ENCODE measurements at places on chromosomes 1 and 21.
A peak's percentile ranks its signal among the peaks of the same experiment; 100 is the strongest.

- DNase-seq = no peak
Observed at GRCh38 chr1:158799689-158800088, 18.7 kb upstream of the OR6N2 start.

- DNase-seq = no peak
Observed at GRCh38 chr1:171434717-171435346, 50.5 kb upstream of the PRRC2C start.

- no peak for DNase-seq
Observed at GRCh38 chr1:25186161-25187007, 45.9 kb downstream of the SYF2 start.

DNA sequence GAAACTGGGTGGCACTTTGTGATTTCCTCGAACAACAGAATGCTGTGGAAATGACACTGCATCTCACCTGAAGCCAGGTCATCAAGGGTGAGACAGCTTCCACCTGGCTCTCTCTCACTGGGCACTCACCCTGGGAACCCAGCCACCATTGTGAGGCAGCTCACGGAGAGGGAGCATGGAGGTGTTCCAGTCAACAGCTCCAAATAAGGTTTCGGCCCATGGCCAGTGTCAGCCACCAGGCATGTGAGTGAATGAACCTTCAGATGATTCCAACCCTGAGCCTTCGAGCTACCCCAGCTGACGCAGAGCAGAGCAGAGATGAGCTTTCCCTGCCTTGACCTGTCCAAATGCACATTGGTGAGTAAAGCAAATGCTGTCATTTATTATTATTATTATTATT, 58.1 kb downstream of the SYDE2 start:
- no peak for DNase-seq

GRCh38 chr1:35461966-35462651, 95.1 kb downstream of the KIAA0319L start:
- DNase-seq = no peak

DNA sequence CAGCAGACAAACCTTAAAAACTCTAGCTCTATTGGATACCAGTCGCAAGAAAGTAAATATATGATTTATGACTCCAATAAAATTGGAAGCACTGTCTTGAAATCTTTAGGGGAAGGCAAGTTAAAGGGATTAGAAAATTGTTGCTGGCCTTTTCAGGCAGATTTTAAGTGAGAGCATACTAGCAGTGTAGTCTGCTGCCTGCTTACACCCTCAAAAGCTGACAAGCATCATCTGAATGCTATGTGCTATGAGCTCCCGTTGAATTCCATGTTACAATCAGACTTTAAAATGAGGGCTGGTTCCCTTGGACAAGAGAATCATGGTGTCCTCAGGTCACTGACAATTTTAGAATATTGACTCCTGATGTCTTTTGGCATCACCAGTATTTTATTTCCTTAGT, 271.1 kb upstream of the C1orf105 start:
- no peak for DNase-seq

GRCh38 chr1:16243936-16244649, 7.1 kb upstream of the CPLANE2 start:
- DNase-seq = peak; percentile 74

DNA sequence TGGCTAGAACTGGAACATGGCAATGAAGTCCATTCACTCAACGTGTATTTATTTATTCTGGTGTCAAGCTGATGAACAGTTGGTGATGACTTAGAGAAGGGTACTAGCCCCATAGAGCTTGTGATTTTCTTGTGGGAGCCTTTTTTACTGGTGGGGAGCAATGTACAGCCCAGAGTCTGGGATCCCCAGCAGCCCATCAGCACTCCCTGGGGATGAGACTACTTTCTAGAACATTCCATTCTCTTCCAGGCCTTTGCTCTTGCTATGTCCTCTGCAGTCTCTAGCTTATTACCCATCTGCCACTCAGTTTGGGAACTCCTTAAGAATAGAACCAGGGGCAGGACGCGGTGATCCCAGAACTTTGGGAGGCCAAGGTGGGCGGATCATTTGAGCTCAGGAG, 11.6 kb downstream of the SLC2A1 start:
- DNase-seq = no peak

- no peak for DNase-seq
Observed at GRCh38 chr1:228117335-228117734, 8.2 kb upstream of the MRPL55 start.

DNA sequence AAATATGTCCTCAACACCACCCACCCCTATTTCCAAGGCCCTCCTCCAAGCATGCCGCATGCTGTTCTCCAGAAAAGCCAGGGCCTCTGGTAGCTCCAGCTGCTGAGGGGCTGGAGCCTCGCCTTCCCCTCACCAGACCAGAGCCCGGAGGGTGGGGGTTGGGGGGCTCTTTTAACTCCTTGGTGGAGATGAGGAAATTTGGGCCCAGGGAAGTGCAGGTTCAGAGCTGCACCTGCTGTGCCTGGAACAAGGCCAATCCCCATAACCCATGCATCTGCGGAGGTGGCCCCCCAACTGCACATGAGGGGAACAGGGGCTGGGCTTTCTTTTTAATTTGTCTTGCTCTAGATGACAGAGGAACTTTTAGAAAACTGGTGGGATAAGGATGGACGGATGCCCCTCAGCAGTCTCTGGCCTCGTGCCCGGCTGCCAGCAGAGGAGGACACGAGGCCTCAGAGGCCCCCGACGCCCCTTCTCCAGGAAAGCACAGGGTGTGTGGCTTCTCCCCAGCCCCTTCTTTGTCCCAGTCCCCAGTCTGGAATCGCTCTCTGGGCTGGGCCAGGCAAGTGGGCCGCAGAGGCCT, 550 bp upstream of the SELENON start:
- DNase-seq = no peak

DNA sequence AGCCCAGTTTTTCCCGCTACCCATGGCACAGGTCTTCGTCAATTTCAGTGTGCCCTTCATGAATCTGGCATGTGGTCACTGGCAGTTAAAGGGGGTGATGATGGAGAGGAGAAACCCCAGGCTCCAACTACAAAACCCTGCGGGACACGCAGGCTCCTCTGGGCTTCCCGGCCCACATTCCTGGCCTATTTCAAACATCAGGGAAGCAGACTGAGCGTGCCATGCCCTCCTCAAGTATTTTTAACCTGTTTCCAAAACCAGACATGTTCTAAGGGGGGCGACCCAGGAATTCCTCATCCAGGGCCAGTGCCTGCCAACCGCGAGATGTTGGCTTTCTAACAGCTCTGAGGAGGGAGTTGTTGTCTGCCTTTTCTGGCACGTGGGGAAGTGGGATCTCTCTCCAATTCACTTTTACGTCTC, 85.1 kb downstream of the CAPZB start:
- DNase-seq = no peak

DNA sequence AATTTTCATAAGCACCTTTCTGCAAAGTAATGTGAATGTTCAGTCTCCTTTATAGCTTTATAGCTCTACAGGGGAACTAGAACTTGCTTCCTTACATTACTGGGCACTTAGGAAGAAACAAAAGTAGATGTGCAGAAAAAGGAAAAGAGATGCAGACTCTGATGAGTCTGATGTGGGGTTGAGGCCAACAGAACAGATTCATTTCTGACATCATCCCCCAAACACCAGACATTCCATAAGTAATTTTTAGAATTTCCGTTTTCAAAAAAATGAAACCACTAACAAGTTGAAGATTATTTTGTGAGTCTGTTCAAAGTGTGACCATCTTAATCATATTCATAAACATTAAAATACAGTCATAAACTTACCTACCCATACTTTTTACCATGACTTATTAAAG, 96.0 kb downstream of the NRIP1 start:
- DNase-seq = no peak

DNA sequence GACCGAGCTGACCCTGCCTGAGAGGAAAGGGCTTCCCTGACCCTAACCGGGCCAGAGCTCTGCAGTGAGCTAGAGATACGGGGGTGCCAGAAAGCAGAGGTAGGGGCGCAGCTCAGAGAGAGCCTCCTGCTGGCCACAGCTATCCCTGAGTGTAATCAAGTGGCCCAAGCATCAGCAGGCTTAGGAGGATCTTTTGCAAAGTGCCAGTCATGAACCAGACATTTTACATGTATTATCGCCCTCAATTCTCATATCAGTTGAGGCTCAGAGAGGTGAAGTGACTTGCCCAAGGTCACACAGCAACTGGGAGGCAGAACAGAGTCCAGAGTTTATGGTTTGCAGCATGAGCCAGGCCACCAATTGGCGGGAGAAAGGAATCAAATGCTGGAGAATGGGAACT, 7.0 kb upstream of the ID3 start:
- DNase-seq = no peak

- no peak for DNase-seq
Observed at GRCh38 chr1:215883004-215883403, 315.9 kb downstream of the KCTD3 start.

- no peak for DNase-seq
Observed at GRCh38 chr1:71593523-71593922, 512.7 kb upstream of the ZRANB2 start.

DNA sequence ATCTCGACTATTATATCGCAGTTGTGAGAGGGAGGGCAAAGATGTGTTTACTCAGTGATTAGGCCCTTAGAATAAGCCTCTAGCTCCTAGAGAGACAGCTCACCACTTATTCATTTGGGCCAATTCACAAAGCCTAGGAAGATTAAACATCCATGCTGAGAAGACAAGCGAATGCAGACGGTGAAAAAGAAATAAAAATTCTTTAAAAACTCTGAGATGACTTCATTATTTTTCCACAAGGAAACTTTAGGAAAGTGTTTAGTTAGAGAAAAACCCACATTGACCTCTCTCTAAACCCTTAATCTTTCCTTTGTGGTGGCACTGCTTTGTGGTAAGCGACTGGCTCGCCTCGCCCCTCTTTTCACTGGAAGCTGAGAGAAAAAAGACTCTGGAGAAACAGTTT, 146.8 kb upstream of the DMRTA2 start:
- DNase-seq = no peak

- DNase-seq = peak; percentile 40
Observed at GRCh38 chr1:23793018-23793781, 2.3 kb downstream of the LYPLA2 start.

GRCh38 chr1:15016001-15016400, 137.5 kb upstream of the TMEM51 start:
- no peak for DNase-seq

DNA sequence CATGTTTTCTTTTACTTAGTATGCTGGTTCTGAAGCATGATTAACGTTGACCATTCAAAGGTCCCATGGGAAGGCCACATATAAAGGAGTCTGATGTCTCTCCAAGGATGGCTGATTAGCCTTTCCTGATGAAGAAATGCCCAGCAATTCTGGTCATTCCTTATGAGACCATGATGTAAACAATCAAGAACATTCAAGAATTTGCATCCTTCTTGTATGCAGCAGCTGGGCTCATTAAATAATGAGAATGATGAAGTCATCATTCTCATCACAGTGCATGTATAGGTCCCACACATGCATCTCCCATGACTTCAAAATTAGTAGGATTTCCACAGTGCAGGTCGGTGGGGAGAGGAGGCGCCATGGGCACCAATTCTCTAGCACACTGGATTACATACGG, 85.4 kb downstream of the APP start:
- no peak for DNase-seq

GRCh38 chr1:47568763-47569162, 130.9 kb downstream of the FOXD2 start:
- no peak for DNase-seq

- DNase-seq = no peak
Observed at GRCh38 chr1:18130356-18130755, 22.8 kb downstream of the IGSF21 start.

GRCh38 chr1:245154429-245155271, at the start of gene KIF26B:
Gene KIF26B, plus strand, starts transcription at chr1:245154985. Its CDS starts 440 bp downstream, at chr1:245155425.
- DNase-seq = peak; percentile 32

GRCh38 chr21:35357041-35357780, 308.1 kb upstream of the RUNX1 start:
- no peak for DNase-seq

- no peak for DNase-seq
Observed at GRCh38 chr1:164733070-164733469, 174.1 kb downstream of the PBX1 start.

DNA sequence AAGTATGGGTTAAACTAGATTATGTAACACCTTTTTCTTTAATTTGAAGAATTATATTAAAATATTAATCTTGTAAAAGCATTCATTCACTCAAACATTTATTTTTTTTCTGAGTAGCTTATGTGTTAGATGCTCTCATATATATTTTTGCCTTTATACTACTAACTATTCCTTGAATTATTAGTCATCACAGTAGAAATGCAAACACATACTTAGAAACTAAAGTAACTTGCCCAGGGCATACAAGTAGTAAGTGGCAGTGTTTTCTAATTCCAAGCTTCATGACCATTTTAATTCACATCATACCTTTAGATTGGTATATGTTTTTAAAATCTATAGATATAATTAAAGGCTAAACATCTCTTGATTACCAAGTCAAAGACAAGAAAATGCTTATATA, 1271.0 kb downstream of the BRINP3 start:
- DNase-seq = no peak

DNA sequence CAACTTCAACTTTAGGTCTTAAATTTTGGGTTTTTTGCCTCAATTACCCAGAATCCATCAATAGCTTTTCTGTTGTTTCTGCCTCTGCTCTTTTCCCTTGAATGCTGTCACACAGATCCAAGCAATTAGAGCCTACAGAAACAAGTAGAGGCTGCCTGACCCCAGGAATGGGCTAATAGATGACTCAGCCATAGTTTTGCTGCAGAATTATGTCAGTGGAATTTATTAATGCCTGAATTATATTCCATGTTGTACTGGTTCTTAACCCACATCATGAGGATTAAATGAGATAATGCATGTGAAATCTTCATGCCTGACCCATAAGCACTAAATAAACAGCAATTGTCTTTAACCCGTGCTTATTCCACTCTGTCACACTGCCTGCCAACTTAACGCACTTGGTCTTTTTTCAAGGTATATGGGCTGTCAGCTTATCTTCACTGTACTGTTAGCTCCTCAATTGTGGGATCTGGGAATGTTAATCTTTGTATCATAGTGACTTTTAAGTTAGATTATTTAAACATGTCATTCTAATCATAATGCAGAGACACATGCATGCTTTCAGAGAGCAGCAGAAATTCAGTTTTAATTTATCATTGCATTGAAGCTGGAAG, 213.3 kb downstream of the ROR1 start:
- no peak for DNase-seq

DNA sequence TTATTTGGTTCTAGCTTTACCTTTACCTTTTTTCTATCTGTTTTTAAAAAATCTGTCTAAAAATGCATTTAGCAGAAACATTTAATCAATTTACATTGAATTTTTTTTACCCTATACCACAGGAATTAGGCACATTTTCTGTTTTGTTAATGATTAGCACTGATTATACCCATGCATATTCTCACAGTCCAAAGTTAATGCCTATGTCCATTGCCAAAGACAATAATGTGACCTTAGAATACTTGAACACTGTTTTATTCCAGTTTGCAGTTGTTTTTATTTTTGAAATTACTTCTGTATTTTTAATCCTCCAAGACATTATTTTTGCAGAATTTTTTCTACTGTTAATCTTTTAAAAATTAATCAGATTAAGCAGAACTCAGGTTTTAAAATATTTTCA, 11.0 kb upstream of the AMY2B start:
- no peak for DNase-seq

- no peak for DNase-seq
Observed at GRCh38 chr1:26263212-26263611, 16.7 kb upstream of the SH3BGRL3 start.

Measured in activated CD8-positive, alpha-beta memory T cell treated with anti-CD3 and anti-CD28 coated beads, Interleukin-2, amount 50 U/mL, for 4 hours (primary cell).